ENCODE measurements at places on chromosomes 16 and 17.

DNA sequence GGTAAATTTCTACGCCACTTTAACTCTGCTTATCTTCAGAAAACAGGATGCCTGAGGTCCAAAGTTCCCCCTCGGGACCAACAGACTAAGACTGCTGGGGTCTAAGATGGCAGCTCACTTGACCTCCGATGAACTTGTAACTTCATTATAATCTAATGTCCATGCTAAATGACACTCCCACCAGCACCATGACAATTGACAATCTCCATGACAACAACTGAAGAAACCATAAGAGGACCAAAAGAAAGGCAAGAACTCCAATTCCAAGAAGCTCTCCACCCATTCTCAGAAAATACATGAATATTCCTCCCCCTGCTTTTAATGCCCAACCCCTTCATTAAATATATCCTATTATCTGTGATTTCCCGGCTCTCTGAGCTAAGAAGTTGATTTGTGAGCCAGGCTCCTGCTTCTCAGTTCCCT lies 7.5 kb downstream of the CCL4 start:
- DNase-seq: no peak

DNA sequence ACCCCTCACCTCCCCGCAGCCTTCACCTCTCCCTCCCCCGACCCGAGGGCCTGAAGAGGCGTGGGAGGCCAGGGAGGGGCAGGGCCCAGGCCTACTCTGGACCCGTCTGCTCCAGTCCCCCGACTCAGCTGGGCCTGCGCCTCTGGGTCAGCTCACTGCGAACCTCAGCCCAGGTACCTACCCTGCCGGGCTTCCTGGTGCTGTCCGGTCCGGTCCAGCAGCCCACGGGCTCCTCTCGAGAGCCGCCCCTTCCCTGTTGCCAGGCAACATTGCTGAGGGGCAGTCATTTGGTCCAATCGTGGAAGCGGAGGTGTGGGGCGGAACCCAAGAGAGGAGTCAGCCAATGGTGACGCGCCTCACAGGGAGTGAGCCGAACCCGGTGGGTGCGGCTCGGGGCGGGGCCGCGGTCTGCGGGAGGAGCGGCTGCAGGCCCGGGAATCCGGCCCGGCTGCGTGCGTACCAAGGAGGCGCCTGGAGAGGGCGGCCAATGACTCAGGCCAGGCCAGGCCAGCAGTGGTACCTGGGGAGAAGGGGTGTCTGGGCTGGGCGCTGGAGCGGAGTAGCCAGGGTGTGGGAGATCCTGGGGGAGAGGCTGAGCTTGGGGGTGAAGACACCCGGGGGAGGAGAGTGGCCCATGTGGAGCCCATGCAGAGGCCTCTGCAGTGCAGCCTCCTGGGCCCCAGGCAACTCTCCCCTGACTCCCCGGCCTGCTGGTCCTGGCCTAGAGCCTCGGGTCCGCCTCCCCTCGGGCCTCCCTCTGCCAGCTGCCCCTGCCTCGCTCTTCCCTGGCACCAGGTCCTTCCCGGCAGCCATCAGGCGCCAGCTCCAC lies at the start of gene MEAK7:
MEAK7 (minus strand) TSS at position 240 of the 829 bp plus-strand sequence. CDS start 6,573 bp downstream, outside the sequence.
- DNase-seq: peak; percentile 95

GRCh38 chr16:69112285-69113129 lies 7.1 kb downstream of the HAS3 start:
- no peak for DNase-seq

GRCh38 chr17:80633207-80633606 lies 88.6 kb downstream of the RPTOR start:
- no peak for DNase-seq

GRCh38 chr17:4540687-4541327 lies 14.4 kb downstream of the MYBBP1A start:
- no peak for DNase-seq

- no peak for DNase-seq
Measured at GRCh38 chr16:81357711-81358260, 43.0 kb downstream of the GAN start.

DNA sequence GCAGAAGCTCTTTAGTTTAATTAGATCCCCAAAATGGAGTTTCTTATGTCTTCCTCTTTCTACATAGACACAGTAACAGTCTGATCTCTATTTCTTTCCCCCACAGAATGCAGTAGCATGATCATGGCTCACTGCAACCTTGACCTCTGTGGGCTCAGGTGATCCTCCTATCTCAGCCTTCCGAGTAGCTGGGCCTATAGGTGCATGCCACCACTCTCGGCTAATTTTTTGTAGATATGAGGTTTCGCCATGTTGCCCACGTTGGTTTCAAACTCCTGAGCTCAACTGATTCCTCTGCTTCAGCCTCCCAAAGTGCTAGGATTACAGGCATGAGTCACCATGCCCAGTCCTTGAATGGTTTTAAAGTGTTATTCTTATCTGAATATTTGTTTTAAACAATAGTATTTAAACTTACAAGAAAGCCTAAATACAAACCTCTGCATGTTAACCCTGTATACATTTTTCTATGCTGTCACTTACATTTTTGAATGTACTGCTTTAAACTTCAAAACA lies 120.6 kb downstream of the GOSR1 start:
- no peak for DNase-seq

GRCh38 chr16:79623062-79623461 lies 22.5 kb upstream of the MAF start:
- DNase-seq: no peak

DNA sequence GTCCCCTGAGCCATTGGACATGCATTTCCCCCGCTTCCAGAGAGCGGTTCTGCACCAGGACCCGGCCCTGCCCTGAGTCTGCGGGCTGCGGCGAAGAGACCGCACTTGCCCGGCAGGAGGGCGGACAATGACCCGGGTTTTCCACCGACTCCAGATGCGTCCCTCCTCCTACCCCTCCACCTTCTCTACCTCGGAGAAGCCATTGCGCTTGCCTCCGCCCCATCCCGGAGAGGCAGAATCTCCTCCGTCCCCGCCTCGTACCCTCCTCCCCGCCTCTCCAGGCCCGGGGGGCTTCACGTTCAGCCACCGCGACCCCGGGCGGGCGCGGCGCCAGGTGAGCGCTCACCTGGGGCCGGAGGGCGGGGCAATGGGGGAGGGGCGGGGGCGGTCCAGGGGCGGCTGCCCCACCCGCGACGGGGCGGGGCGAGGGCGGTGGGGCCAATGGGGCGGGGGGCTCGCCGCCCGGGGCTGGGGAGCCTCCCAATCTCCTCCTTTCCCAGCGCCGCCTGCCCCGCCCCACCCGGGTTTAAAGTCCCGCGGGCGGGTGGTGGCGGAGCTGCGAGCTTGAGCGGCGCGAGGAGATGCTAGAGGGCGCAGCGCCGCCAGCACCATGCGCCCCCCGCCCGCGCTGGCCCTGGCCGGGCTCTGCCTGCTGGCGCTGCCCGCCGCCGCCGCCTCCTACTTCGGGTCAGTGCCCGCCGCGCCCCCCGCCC lies at the start of gene WNT9B:
WNT9B (plus strand) TSS at position 555 of the 713 bp plus-strand sequence; CDS start at position 611, 56 bp downstream.
- no peak for DNase-seq

DNA sequence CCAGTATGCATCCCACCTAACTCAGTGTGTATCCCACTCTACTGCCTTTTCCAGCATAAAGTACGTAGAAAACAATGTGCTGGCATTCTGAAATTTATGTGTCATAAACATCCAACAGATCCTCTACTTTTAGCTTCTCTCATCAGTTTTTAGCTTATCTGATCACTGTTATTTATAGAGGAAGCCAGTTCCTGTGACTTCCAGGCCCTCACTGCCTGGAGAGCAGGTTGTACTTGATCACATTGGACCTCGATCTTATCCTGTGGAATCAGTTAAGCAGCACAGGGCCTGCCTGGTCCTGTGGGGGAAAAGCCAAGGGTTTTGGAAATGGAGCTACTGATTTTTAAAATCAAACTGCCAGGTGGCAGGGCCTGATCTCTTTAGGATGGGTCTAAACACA lies 30.8 kb downstream of the PRSS54 start:
- DNase-seq: no peak

- DNase-seq: no peak
Measured at GRCh38 chr16:590188-590814, 435 bp downstream of the RAB40C start.

GRCh38 chr17:47889734-47890529 lies 6.1 kb upstream of the SP2 start:
- peak; percentile 87 for DNase-seq

DNA sequence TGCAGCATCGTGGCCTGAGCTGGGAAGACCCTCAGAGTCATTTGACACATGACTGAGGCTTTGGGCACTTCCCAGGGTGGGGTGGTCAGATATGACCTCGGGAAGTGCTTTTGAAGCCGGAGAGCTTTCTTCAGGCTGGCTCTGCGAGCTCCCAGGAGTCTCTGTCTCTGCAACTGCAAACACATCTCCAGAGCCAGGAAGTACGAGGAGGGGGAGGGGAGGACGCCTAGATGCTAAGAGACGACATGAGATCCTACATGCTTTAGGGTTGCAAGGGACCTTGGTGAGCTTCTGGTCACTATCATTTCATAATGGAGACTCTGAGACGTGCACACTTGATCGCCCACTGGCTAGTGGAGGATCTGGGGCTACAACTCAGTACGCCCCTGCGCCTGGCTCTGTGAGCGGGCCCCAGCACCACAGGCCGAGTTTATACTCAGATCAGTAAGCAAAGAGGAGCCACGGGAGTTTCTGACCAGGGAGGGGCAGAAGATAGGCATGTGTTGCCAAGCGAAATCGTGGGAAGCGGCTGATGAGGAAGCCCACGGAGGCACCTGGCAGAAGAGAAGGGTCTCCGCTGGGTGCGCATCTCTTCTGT lies 527 bp upstream of the MGAT5B start:
- DNase-seq: no peak

DNA sequence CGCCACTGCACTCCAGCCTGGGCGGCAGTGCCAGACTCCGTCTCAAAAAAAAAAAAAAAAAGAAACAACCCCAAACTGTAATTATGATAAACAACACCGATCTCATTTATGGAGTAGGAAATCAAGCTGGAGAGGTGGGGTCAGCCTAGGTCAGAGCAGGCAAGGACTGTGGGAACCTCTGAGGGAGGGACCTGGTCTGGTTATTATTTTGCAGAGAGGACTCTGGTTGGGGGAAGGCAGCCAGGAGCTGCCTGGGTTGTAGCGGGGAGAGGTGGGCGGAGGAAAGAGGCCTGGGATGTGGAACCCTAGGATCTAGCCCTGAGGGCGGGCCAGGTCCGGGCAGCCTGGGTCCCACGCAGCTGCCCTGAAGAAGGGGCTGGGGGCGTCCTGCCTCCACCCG lies 10.9 kb upstream of the HS3ST6 start:
- DNase-seq: no peak

- DNase-seq: no peak
Measured at GRCh38 chr16:67657017-67657608, 2.9 kb downstream of the ACD start.

DNA sequence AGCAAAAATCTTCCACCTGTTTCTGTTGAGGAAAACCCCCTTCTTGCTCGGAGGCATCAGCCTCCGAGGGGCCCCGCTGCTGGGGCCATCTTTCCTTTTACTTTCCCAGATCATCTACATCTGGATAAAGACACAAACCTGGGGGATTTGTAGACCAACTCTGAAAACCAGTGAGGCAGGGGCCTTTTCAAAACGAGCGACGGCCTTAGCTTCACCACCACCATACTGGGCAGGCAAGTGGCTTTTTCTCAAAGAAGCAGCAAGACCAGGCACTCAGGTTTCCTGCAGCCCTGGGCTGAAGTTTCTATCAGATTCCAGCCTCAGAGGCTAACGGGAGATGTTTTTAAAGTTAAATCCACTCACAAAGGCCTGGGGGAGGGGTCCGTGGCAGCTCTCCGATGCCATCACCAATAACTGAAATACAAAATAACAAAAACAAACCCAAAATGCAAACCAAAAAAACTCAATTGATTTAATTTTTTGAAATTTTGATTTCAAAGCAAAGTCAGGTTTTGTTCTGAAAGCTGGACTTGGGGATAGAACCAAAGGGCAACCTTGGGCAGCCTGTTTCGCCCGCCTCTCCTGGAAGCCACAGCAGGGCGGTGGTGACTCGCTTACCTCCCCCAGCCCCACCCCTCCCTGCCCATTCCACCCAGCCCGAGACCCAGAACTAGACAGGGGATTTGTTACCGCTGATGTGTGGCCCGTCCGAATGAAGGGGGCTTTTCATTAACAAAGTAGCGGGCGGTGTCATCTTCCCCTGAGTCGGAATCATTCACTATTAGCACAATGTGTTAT lies 55.8 kb downstream of the SALL1 start:
- DNase-seq: no peak

DNA sequence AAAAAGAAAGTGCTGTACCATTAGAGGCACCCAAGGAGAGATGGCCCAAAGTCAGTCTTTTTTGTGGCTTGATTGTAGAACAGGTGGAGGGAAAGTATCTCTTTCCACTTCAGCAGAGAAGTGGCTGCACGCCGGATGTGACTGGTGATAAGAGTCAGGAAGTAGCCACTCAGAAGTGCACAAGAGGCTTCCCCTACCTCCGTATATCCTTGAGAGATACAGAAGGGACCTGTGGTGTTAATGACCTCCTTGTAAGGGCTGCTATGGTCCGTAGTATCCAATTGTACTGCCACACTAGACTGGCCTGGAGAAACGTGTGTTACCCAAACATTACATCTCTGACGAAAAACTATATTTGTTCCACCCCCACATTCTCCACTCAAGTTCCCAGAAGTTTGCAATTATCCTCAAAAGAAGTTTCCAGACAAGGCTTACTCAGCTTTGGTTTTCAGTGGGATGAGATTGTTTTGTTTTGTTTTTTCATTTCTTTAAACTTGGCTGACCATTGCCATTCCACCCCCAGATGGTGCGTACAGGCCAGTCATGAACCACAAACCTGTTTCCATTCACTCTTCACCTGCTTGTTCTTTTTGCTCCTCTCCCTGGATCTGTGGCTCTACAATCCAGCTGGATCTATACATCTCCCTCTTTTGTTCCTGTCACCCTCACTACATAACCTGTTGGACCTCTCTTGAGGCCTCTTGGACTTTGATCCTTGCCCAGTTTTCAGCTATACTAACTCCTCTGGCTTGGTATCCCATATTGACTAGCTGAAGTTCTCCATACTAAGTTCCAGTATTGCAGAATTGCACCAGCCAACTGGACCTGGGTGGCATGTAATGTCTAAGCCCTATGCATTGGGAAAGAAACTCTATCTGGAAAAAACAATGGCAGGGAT lies 20.7 kb upstream of the MED13 start:
- no peak for DNase-seq

- DNase-seq: no peak
Measured at GRCh38 chr16:80372341-80372740, 168.5 kb upstream of the DYNLRB2 start.

- no peak for DNase-seq
Measured at GRCh38 chr17:13135506-13135905, 117.7 kb upstream of the ELAC2 start.

DNA sequence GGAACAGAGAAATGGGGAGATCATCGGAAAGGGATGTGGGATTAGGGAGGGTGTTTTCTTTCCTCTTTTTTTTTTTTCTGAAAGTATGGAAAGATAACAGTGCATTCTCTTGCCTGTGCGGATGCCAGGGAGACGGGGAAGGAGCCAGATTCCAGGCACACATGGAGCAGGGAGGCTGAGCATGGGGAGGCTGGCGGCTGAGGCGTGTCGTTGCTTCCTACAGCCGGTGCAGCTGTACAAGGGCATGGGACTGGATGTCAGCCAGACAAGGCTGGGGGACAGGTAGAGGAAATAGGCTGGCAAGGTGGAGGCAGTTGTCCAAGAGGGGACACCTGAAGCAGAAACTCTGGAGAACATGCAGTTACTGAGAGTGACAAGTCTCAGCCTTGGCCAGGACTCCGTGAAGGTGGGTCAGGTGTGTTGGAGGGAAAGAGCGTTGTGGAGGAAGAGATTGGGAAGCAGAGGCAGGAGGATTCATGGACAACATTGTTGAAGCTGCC lies 16.6 kb upstream of the ADORA2B start:
- DNase-seq: no peak

GRCh38 chr17:39563476-39563875 lies 44.2 kb downstream of the NEUROD2 start:
- DNase-seq: no peak
